Activated naive CD8-positive, alpha-beta T cell treated with anti-CD3 and anti-CD28 coated beads, Interleukin-2, amount 50 U/mL, for 16 hours (primary cell): ENCODE measurements at places on chromosomes 12 and 14.

DNA sequence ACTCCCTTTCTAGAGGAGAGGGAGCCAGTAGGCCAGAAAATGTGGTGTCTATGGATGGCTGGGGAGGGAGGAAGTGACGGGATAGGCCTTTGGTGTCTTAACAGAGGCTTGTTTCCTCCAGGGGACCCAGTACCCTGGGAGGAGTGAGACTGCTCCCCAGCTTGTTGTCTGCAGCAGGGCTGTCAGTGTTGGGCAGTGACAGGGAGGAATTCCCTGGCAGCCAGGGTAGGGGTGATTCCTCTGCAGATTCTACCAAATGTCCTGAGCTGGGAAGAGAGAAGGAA, 64.0 kb downstream of the GALNT16 start:
- DNase-seq, result no peak

GRCh38 chr12:12561371-12562015, 1.2 kb downstream of the DUSP16 start:
- DNase-seq, result no peak

DNA sequence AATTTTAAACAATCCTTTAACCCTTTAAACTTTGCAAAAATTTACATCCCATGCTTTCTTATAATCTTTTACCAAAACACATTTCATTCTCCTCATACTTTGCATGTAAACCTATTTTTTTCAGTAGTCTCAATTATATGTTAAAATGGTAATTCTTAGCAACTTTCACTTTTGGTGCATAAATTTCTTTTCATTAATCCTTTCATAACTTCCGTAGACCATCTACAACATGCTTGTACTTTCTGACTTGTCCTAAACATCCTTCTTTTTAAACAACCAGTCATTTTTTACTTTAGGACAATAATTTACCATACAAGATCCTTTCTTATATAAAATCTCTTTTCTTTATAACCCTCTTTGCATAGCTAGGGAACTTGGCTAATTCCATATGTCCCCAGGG, 19.5 kb downstream of the CCDC91 start:
- no peak for DNase-seq

- no peak for DNase-seq
Observed at GRCh38 chr12:54210400-54210790, 21.6 kb upstream of the SMUG1 start.

DNA sequence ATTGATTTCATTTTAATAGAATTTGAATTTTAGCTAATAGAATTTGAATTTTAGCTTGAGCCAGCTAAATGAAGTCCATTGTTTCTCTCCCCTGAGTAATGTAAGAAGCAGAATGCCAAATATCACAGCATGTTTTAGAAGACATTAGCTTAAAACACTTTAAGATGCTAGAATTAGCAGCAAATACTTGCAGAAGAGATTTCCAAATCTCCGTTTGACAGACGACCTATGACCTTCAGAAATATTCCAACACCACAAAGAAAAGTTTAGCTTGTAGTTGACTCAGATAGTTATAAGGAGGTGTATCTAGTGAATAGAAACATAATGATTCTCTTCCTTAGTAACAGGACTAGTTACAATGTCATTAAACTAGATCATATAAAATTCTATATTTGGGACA, 51.7 kb upstream of the MYF6 start:
- DNase-seq, result no peak

DNA sequence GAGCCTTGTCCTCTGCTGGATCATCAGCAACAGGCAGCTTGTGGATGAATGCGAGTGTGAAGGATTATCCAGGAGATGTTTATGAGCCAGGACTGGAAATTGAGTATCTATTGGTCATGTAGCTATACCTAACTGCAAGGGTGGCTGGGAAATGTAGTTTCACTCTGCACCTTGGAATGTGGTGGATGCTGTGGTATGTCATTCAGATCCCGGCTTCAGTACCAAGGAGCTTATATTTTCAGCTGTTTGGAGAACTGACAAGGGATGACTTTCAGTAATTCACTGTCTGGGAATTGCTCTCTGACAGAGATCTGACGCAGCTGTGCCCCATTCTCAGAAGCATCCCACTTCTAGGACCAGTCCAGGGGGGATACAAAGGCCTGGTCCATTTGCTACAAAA, 792.3 kb upstream of the NOVA1 start:
- no peak for DNase-seq

DNA sequence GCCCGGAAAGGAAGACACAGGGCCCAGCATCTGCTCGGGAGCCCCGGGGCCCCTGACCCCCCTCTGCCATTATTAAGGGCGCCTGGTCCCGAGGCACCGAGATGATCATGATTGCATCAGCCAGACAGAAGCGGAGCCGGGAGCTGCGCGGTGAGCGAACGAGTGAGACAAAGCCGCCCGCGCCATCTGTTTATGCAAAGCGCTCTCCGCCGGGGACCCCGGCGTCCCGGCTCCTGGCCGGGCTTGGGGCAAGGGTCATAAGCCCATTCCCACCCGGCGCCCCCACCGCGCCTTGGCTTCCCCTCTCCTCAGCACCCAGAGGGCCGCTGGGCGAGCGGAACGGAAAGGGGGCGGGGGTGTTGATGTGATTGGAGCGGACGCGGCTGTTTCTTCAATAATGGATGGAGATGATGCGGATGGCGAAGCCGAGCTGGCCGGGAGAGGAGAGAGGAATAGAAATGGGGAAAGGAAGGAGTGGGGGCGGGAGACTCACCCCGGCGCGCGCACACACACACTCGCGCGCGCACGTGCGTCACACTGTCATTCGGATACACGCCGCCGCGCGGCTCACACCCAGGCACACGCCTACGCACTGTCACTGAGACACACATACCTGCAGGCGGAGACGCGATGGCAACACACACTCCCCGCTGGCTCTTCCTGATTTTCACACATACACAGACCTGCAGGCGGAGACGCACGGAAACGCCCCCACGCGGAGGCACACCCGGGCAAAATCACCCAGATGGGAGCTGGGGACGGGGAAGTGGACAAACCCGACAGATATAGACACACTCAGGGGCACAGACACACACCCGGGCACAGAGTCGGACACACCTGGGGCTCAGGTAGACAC, 10.7 kb downstream of the STAC3 start:
- DNase-seq, result no peak

DNA sequence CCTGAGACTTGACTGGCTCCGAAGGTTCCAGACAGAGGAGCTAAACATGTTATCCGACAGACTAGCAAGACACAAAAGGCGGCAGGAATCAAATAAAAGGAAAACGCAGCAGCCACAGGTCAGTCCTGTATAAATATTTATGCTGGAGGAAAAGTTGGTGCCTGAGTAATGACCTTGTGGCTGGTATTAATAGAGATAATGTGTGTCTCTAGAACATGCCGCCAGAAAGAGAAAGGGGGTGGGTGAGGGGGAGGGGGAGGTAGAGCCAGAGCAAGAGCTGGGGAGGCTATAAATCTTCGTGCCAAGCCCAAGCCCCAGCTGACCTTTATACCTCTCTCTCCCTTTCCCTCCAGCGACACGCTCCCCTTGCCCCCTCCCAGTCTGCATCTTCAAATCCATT, 590.4 kb downstream of the MED13L start:
- no peak for DNase-seq

- no peak for DNase-seq
Observed at GRCh38 chr12:57898308-57898970, 42.9 kb upstream of the ATP23 start.

DNA sequence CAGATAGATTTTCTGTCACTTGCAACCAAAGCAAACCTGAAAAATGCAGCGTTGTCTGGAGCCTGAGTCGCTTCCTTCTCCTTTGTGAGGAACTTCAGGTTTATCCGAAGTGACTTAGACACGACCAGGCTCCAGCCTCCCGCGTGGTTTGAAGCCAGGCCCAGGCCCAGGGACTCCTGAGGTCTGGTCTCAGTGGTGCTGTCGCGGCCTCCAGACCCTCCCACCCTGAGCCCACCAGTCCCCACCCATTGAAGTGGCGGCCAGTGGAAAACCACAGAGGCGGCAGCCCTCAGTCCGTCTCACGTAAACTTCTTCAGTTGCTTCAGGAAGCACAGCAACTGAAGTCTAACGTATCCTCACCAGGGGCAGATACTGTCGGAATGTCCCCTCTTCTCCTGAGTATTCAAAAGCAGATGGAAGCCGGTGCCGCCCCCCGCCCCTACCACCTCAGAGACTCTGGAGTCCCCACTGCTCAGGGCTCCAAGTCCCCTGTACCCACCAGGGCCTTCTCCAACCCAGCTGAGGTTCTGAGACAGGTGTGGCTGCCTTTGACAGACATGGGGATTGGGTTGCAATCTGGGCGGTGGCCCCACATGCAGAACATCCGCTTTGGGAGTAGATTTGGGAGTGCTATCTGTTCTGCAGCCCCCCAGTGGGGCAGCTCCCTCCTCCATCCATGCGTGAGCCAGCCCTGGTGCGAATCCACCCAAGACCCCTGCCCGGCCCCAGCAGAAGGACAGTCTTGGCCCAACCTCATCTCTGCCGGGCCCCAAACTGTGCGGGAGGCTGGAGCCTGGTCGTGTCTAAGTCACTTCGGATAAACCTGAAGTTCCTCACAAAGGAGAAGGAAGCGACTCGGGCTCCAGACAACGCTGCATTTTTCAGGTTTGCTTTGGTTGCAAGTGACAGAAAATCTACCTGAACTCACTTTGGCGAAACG, 26.6 kb upstream of the GALNT9 start:
- no peak for DNase-seq

GRCh38 chr14:54782751-54783659, 119.6 kb downstream of the GCH1 start:
- DNase-seq, result no peak

- no peak for DNase-seq
Observed at GRCh38 chr12:107469011-107469410, 216.6 kb upstream of the PWP1 start.

GRCh38 chr12:24948757-24949722, at the start of gene BCAT1:
BCAT1 (minus strand) TSS chr12:24949101; CDS start chr12:24948932, 169 bp downstream.
- DNase-seq, result no peak

DNA sequence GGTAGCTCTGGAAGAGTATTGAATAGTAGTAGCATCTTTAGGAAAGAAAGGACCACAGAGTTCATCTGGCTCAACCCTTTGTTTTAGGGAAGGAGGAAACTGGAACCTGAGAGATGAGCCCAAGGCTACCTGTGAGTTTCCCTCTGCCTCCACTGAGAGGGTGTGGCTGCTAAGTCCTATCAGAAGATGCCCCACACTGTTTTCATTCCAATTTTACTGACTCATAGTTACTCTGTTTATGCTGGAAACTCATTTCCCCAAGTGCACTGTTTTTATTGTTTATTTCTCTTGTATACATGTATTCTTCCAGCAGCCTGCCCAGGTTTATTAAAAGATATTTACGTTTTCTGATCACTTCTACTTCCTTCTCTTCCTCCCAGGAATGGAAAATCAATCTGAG, 127.4 kb upstream of the ARHGAP5 start:
- no peak for DNase-seq

DNA sequence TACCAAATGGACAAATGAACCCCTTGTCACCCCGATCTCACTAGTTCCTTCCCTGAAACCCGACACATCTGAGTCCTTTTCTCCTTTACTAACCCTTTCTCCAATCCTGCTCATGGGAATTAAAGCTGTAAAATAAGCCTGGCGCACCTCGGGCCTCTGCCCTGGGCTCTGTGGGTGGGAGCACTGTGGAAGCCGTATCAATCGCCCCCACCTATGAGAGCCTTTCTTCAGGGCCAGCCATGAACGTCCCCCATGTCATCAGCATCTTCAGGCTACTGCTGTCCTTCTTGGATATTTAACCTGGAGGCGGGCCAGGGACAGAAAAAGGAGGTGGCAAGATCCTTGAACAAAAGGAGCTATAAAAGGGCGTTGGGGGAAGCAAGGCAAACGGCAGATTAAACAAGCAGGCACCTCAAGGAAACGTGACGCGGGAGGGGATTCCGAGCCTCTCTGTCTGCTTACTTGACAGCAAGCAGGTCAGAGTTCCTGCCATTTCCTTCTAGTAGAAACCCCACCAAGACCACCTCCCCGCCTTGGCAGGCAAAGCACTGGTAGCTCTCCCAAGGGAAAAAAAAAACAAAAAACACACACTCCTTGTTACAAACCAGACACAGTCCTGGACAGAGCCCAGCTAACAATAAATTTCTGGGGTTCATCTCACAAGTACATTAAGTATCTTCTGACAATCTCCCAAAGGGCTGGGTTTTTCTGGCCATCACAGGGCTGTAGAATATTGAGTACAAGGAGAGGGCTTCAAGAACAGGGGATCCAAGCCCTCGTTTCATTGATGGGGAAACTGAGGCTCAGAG, 62.9 kb downstream of the DPF3 start:
- DNase-seq, result no peak

DNA sequence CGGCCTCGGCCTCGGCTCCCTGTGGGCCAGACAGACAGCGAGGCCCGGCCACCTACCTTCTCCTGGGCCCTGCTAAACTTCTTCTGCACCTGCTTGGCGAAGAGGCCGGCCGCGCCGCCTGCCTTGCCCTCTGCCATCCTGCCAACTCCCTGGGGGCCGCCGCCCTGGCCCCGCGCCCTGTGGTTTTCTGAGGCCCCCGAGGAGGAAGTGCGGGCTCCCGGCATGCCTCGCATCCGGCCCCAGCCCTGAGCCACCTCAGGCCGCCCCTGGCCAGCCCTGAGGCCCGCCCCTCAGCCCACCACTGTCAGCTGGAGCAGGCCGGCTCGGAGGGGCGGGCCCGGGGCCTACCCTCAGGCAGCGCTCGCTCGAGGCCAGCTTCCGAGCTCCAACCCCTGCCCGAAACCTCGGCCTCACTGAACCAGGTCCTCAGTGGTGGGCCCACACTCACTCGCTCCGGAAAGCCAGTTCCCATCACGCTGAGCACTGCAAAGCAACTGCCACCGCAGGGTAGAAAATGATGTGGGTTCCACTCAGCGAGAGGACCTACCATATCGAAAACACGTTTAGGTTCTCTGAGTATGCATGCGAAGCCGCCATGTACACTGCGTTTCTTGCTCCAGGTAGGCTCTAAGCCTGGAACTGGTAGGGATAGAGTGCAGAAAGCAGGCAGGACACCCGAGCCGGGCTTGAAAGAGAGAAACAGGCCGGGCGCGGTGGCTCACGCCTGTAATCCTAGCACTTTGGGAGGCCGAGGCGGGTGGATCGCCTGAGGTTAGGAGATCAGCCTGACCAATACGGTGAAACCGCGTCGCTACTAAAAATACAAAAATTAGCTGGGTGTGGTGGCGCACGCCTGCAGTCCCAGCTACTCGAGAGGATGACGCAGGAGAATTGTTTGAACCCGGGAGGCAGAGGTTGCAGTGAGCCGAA, at the start of gene BIN2:
Gene BIN2, minus strand, starts transcription at position 209 of the 930 bp plus-strand sequence. Its CDS starts 72 bp downstream, at position 137.
- peak; percentile 37 for DNase-seq

GRCh38 chr12:52266514-52266913, 7.9 kb upstream of the KRT86 start:
- DNase-seq, result no peak

DNA sequence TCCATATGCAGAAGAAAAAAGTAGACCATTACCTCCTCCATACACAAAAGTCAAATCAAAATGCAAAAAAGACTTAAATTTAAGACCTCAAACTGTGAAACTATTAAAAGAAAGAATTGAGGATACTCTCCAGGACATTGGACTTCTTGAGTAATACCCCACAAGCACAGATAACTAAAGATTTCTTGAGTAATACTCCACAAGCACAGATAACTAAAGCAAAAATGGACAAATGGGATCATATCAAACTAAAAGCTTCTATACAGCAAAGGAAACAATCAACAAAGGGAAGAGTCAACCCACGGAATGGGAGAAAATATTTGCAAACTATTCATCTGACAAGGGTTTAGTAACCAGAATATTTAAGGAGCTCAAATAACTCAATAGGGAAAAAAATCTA, 427.9 kb downstream of the CCDC91 start:
- no peak for DNase-seq
